Naive thymus-derived CD8-positive, alpha-beta T cell (primary cell): ENCODE measurements at places on chromosomes 7 and 10.
A peak's percentile ranks its signal among the peaks of the same experiment; 100 is the strongest.

GRCh38 chr7:23700046-23700445 is 10.0 kb upstream of the STK31 start:
- no peak for DNase-seq

DNA sequence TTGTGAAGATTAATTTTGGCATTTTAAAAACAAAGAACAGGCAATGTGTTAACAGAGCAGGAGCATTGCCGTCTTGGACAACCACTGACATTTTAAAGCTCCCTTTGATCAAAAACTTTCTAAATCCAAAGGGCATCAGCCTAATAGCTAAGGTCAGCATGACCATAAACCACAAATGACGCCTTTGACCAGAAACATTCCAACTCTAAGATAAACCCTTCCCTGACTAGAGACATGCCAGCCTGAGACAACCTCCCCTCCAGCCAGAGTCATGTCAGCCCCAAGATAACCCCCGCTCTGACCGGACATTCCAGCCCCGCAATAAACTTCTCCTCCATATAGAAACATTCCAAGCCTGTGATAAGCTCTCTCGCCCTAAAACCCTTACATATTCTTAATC is 949.4 kb upstream of the POT1 start:
- DNase-seq: no peak

- DNase-seq: no peak
These were observed 132.6 kb upstream of the NAMPT start for GRCh38 chr7:106417273-106417902.

DNA sequence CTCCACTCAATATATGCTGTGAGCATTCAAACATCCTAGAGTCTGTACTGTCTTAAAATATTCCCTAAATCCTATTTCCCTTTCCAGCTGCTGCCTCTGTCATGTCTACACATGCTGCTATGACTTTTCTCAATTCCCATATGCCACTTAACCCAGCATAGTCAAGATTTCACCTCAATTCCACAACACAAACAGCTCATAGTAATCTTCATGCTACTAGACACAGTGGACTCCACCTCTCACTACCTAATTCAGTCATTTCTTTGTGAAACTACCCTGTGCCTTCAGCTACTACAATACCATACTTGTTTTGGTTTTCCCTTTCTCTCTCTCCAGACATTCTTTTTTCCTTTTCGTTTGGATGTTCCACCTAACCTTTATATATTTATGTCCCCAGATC is 45.5 kb downstream of the GSAP start:
- DNase-seq: no peak

DNA sequence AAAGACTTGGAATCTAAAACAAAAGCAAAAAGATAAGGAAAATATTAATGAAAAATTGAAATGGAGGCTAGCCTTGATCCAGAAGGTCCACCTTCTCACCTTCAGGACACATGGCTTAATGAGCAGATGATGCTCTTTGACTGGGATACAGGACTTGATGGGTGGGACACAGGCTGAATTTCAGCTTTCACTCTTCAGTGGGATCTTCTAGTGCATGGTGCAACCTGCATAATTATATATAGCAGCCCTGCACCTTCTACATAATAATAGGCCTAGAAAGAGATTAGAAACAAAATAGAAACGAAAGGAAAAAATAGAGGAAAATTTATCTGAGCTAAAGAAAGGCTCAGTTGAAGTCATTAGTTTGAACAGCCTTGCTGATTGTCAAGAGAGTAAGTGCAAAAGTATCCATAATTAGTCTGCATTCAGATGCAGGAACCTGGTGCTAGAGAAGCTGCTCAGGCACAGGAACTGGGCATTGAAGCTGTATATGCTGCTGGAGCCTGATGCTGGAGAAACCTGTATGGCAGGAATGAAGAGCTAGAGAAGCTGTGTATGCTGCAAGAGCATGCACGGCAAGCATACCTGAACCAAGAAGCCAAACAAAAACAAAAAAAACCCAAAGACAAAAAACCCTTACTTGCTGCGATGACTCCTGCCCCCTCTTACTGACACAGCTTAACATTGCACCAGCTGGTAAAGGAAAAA is 19.4 kb downstream of the MKLN1 start:
- DNase-seq: no peak

DNA sequence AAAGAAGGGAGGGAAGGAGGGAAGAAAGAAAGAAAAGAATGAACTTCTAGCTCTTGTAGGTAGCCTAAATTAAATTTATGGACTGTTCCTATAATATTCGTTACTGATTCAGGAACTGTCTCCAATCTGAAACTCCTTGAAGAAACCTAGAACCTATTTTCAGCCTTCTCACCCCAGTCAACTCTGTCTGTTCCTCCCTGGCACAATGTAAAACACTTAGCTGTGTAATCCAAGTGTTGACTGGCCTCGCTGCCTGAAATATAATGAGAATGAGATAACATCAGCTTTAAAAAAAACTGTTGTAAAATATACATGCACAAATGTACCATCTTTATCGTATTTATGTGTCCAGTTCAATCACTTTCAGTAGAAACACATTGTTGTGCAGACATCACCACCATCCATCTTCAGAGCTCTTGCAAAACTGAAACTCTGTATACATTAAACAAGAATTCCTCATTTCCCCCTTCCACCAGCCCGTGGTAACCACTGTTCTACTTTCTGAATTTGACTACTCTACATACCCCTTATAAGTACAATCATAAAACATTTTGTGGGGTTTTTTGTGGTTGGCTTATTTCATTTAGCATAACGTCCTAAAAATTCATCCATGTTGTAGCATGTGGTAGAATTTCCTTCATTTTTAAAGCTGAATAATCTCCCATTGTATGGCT is 6.3 kb upstream of the C7orf33 start:
- DNase-seq: no peak

GRCh38 chr7:17493446-17493845 is 195.0 kb downstream of the AHR start:
- no peak for DNase-seq

DNA sequence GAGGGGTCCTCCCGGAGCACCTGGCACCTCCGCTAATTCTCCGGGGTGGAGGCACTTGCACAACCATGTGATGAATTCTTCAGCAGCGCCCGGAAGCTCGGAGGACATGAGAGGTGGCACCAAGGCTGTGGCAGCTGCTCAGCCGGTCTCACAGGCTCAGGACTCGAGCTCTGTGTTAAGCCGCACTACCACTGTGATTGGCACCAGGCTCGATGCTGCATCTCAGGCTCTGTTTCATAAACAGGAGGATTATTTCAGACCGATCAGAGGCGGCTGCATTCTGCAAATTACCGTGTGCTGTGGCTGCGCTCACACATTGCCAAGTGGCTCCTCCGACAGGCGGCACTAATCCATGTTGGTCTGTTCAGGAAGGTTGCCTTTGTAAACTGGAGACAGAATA is 495.2 kb downstream of the DNAJB6 start:
- no peak for DNase-seq

DNA sequence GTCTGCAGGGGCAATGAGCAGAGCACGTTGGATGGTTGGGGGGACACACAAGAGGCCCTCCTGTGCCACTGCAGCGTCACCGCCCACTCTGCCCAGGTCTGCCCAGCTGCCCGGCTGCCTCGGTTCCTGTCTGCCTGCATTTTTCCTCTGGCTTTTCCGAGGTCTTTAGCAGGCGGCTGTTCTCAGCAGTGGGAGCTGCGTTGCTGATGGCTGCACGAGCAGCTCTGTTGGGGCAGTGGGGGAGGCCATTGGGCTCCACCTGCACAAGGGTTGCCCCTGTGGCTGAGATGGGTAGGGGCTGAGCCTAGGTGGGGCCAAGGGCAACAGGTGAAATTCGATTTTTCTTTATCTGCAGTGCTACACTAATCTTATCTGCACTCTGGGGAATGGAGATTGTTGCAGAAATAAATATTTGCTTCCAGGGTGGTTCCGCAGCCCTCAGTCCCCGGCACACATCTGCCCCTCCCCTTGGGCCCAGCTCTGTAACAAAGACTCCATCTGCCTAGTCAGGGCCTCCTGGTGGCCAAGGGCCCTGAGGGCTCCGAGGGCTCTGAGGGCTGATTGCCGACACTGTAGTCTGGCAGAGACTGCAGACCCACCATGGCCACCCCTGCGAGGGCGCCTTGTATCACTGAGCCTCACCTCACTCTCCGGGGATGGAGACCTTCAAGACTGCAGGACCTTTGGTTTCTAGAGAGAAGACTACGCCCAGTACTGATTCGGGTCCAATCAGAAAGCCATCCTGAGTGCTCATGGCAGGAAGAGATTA is 141.7 kb upstream of the SHH start:
- DNase-seq: no peak

- DNase-seq: no peak
These were observed 238.7 kb downstream of the CCSER2 start for GRCh38 chr10:84567133-84567532.

GRCh38 chr10:27612551-27613035 is 108.5 kb downstream of the RAB18 start:
- no peak for DNase-seq

DNA sequence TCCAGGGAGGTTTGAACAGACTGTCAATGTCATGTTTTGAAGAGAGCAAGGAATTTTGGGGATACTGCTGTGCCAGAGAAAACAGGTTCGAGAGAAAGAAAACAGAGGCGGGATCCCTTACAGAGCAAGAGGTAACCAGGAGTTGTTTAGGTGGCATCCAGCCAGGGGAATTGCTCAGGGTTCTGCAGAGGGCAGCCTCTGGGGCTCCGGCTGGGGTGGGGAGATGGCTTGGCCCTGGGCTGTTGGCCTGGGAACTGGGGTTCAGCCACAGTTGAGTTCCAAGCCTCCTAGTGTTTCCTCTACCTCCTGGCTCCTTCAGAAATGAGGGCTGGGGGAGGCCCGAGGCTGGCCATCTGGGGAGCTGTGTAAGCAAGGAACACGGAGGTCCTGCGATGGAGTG is 68.0 kb downstream of the CAMK1D start:
- DNase-seq: no peak

DNA sequence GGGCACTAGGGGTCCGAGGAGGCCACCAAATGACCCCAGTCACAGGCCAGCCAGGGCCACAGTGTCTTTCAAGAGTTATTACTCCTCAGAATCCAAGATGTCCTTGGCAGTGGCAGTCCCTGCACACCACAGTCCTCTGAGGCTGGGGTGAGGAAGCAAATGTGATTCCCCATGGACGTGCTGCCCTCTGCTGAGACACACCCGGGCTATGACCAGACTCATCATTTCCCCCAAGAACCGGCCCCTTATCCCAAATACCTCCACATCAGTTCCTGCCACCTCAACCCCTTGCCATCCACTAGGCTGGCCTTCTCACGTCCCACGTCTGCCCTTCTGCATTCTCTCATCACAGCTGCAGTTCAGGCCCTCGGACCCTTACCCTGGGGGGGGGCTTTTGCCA is 5.0 kb downstream of the PRKAG2 start:
- DNase-seq: no peak

- DNase-seq: no peak
These were observed 63.0 kb downstream of the INSIG1 start for GRCh38 chr7:155360495-155361345.

DNA sequence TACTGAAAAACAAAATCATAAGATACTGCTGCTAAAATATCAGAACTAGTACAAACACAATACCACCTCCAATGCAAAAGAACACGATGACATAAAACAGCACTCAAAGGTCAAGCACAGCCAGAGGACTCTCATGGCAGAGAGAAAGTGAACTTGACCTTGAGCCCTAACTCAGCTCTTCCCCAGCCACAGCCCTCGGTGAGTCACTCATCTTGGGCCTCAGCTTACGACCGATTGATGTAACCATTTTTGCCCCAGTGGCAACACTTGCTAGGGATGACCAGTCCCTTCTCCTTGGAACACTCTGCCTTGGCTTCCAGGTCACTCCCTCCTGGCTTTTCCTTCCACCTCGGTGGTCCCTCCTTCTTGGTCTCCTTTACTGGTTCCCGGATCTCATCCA is 77.8 kb downstream of the JAZF1 start:
- DNase-seq: no peak

GRCh38 chr10:63940277-63940922 is 419.2 kb downstream of the REEP3 start:
- no peak for DNase-seq

- no peak for DNase-seq
These were observed 84.1 kb downstream of the FOXL3 start for GRCh38 chr7:373818-374705.

DNA sequence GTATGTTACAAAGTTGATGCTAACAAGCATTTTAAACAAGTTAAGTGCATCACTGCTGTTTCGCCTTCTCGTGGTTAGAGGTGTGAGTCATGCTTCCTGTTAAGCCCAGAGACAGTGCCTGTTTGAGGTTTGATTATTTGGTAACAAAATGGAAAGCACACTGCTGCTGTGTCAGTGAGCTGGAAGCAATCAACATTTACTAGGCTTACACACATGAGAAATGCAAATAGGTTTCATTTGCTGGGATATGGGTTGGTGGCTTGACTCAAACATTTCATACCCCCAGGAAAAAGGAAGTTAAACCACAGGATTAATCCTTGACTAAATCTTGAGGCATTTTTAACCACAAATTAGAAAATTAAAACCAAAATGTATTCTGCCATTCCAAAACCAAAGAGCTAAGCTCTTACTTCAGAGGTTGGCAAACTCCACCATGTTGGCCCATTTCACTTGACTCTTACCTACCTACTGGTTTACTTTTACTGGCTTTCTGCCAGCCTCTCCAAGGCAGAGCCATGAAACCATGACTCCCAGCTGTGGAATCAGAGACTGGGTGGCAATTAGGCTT is 139.2 kb downstream of the ETV1 start:
- peak; percentile 1 for DNase-seq
